ENCODE measurements at places on chromosomes 5 and 9. TPM values are rescaled to one million over a fixed set of nuclear protein-coding genes. Genes with fewer than 3 reads are reported as not detected.

The DAB2IP gene
- 13.7 TPM for total RNA-seq

The PKD2L2 gene
- total RNA-seq, result not detected

DNA sequence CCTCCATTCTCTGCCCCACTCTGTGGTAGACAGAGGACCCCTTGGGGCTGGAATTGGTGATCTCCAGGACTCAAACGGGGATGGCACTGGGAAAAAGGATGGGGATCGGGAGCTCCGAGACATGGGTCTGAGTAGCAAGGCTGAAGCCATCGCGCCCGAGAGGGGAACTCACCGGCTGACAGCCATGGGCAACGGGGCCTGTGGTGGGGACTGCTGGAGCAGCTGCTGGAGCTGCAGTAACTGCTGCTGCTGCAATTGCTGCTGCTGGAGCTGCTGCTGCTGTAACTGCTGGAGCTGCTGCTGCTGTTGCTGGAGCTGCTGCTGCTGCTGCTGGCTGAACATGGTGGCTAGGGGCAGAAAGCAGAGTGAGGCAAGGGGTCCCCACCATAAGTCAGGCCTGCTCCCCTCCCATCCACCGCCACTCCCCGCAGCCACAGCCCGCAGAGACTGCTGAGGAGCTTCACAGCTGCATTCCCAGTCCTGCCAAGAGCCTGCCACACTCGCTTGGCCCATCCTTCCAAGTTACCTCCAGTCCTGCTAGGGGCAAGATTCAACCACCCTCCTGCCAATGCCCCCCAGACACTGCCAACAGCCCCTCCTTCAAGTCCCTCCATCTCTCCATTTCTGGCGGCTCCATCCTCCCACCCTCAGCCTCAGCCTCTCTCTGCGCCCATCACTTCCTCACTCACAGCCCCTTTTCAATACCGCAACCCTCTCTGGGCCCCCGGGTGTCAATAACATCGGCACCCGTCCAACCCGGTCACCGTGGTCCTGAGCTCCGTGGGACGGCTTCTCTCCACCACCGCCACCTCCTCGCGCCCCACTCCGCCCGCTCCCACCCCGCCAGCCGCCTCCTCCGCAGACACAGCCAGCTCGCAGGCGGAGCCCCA lies 611 bp downstream of the CIZ1 start:
- DNase-seq, result no peak

DNA sequence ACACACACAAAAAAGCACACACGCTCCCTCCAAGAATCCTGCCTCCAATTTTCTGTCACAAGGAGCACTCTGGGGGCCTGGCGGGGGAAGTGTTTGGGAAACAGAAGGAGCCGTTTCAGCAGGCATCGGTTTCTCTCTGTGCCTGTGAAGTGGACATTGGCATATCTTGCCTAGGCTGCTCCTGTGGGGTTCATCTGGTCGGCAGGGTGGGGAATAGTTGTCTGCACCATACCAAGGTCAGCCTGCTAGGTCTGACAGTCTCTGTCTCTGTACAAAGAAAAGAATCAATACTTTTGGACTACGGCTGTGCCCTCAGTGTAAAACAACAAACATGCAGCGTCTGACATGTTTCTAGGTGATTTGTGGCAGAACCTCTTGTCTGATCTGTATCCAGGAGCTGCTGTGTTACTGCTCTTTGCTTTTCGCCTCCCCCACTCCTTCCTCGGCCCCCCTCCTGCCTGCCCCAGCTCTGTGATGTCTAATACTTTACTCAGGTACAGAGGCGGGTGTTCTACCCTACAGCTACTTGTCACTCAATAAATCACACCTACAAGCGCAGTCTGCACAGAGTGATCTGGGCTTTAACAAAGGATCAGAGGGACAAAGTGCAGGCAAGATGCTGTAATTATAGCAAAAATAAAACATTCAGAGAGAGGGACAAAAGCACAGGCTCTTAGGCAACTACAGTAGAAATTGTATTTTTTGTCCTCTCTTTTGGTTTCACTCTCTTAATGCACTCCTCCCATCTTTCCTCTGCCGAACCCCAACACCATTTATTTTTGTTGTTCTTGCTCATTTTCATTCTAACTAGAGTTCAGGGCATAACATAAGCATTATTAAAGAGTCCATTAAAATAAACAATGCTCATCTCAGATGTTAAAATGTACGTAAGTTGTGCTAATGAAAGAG lies 216.7 kb downstream of the BNC2 start:
- DNase-seq, result no peak

GRCh38 chr5:116358911-116359418 lies 215.7 kb downstream of the SEMA6A start:
- DNase-seq, result no peak
